Cortex of kidney (tissue), 1 donor: ENCODE measurements at places on chromosomes 16 and 17.

- no peak for DNase-seq
Observed at GRCh38 chr17:73465130-73465952, 153.5 kb upstream of the CDC42EP4 start.

DNA sequence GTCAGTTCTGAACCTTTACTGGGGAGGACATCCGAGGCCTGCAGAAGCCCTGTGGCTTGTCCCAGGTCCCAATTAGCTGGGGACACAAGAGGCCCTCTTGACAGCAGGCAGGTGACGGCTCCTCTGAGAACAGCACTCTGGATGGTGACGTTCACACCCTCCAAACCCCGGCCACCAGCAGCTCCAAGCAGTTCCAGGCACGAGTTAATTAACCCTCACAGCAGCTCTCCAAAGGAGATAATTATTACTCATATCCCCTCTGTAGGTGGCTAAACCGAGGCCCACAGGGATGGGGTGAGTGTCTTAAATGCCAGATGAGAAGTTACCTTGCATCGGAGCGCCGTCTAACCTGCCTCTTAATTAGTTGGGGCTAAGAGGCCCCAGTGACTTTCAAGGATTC is 168.9 kb upstream of the CIBAR2 start:
- no peak for DNase-seq

DNA sequence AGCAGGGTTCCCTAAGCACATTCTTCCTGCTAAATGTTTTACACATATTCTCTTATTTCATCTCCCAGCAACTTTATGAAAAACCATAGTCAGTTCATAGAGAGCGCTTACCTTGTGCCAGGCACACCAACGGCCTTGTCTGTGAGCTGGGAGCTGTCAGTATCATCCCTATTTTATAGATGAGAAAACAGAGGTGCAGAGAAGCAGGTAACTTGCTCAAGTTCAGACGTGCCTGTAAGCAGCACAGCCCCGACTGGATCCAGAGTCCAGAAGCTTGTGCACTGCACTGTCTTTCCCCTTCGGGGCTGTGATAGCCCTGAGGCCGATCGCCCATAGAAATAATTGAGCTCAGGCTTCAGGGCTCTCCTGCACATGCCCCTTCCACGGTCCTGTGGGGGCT is 6.2 kb downstream of the AQP8 start:
- DNase-seq: no peak

- DNase-seq: no peak
Observed at GRCh38 chr17:49729069-49729468, 21.3 kb upstream of the SLC35B1 start.

DNA sequence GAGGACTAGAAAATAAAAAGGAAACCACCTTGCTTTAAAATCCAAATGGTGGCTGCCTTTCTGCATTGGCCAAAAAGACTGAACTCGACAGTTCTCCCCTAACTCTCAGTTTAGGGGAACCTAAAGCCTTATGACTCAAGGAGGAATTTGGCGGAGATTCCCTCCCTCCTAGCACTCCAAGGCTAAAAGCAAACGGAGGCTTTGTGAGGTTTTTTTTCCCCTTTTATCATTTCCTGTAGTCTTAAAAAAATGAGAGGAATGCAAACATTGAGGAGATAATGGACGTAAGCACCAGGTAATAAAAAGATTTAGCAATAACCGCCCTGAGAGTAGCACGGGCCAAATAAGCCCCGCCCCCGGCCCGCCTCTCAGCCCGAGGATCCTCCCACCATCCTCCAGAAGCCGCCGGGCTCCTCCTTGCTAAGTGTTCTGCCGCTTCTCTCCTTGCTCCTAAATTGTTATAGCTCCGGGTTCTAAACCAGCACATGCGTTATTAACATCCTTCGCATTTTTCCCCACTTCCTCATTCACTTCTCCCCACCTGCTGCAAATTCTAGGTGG is 5.8 kb upstream of the KIFC3 start:
- no peak for DNase-seq

DNA sequence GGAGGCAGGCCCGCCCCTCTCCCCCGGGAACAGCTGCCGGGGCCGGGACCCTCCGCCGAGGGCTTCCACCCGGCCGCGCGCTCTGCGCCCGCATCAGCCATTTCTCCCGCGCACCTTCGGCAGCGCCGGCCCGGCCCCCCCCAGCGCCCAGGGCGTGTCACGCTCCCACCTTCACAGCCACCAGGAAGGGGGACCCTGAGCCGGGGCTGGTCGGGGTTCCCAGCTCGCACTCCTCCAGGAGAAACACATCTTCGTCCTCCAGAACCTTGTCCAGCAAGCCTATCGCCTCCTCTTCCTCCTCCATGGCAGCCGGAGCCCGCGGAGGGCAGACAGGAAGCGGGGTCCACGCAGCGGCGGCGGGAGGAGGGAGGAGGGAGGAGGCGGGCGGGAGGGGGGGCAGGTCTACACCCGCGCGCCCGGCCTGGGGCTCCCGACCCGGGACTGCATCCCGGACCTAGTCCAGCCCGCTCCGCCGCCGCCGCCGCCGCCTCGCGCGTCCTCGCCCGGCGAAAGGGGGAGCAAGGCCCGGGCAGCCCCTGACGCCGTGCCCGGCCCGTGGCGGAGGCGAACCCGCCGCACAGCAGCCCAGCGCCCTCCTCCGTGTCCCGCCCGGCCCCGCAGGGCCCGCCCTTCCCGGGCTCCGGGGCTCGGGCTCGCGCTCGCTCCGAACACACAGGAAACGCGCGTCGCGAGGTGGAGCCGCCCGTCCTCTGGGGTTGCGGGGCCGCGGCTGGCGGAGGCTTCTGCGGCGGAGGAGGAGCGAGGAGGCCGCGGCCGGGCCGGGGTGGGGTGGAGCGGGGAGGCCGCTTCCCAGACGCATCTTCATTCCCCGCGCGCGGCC is 70.8 kb downstream of the ABR start:
- DNase-seq: no peak

DNA sequence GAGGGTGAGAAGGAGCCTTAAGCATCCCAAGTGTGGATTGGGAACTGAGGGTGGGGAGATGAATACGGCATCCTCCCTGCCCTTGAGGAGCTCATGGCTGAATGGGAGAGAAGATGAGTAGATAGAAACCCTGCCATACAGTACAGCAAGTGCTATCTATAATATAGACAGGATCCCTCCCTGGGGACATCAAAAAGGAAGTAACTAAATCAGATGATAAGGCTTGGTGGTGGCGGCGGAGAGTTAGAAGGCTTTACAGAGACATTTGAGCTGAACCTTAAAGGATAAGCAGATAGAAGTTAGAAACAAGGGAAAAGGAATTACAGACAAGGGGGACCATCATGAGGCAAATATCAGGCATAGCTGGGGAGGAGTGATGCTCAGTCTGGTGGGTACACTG is 67.5 kb upstream of the TMEM132E start:
- DNase-seq: no peak

GRCh38 chr17:41163828-41164227 is 3.3 kb upstream of the KRTAP4-4 start:
- DNase-seq: no peak

GRCh38 chr16:16861546-16861945 is 482.6 kb downstream of the NPIPA7 start:
- DNase-seq: no peak

DNA sequence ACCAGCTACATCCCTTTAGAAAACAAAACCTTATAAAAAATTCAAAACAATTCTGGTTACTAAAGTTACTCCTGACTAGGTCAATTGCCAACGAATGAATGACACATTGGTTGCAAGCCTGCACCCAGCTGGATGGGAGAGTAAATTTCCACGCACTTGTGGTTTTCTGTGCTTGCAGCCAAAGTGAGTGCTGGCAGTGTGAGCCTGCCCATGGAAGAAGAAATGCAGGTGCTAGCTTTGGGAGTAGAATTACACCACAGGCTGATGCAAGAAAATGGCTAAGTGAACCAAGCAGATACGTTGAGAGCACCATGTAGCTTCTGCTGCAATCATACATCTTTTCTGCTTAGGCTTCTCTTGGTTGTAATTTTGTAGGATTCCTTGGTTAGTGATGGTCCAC is 74.6 kb downstream of the SYCE1L start:
- no peak for DNase-seq

GRCh38 chr17:39231591-39232551 is 6.1 kb upstream of the STAC2 start:
- DNase-seq: no peak

GRCh38 chr17:27535178-27535928 is 79.1 kb downstream of the KSR1 start:
- no peak for DNase-seq

DNA sequence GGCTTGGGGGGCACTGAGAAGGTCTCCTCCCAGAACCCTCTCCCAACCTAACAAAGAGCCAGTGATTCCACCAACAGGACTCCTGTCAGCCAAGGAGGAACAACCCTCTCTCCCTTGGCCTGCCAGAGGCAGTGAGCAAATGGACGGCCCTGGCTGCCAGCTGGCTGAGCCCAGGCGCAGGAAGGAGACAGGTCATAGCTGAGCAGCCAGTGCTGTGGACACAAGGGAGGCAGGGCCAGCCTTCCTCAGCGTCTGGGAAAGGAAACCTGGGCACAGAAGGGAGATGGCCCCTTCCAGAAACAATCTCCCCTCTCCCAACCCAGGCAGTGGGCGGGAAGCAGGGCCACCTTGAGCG is 2.1 kb downstream of the MPO start:
- DNase-seq: no peak

DNA sequence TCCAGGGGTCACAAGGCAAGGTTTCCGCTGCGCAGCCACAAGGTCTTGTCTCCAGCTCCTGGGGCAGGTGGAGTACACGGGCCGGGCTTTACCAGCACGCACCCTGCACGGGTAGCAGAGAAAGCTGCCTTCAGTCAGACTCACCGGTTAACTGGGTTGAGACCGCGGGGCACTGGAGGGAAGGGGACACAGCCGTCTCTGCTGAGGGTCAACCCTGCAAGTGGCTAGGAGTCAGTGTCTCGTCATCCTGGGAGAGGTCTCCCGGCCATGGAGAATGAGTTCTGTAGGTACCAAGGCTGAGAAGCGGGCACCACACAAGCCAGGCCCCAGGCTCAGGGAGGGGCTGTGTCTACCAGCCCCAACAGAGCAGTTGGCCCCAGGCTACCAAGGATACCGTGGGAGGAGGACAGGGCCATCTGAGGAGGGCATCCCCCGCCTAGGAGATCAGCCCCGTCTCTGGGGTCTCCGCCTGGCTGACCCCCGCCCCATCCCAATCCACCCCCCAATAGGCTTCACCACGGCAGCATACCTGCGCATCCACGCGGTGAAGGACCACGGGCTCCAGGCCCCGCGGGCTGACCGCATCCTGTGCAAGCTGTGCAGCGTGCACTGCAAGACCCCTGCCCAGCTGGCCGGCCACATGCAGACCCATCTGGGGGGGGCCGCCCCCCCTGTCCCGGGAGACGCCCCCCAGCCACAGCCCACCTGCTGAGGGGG is 2.8 kb upstream of the PRRT2 start:
- DNase-seq: no peak

GRCh38 chr16:27450196-27450549 is 48.2 kb downstream of the IL21R start:
- DNase-seq: no peak

- no peak for DNase-seq
Observed at GRCh38 chr16:80150978-80151721, 389.6 kb upstream of the DYNLRB2 start.

- DNase-seq: no peak
Observed at GRCh38 chr16:86241681-86242080, 268.6 kb upstream of the FOXF1 start.

DNA sequence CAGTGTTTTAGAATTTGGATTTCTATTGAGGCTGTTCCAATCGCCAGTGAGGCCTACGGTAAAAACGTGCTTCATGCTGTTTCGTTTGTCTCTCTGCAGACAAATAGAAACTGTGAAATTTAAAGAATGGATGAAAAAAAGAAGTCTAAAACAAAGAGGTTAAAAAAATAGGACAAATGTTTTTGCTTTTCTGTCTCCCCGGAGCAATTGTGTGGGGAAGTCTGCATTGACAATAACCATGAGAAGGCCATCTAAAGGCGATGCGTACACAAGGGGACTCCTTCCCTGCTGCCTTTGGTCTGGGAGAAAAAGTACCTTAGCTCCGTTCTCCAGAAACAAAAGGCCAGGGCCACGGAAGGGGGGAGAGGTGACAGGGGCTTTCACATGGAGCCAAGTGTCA is 4.6 kb upstream of the ZFHX3 start:
- no peak for DNase-seq

DNA sequence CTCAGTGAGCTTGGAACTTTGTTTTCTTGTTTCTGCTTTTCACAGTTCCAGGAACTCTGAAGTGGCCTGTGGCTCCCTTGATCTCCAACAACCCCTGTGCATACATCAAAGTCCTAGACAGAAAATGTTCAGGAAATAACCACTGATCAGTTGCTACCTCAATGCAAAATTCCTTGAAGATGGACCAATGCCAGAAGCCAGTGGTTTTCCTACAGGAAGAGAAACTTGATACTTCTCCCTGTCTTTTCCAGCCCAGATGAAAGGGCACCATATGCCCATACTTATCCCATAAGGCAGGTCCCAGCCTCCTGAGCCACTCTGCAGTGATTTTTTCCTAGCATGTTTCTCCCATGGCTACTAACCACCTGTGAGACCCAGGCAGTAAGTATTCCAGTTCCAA is 12.3 kb upstream of the CDRT4 start:
- no peak for DNase-seq

- DNase-seq: no peak
Observed at GRCh38 chr16:68309799-68310198, 947 bp downstream of the SLC7A6OS start.

- no peak for DNase-seq
Observed at GRCh38 chr16:59067205-59067604, 333.1 kb upstream of the GOT2 start.

- no peak for DNase-seq
Observed at GRCh38 chr17:61406537-61406845, 6.8 kb downstream of the TBX2 start.
